ENCODE measurements at places on chromosomes 3 and 15. TPM values are rescaled to one million over a fixed set of nuclear protein-coding genes. Genes with fewer than 3 reads are reported as not detected.

GRCh38 chr3:115204475-115204874 lies 57.4 kb upstream of the ZBTB20 start:
- no peak for DNase-seq

- no peak for DNase-seq
Measured at GRCh38 chr3:139774560-139775302, 97.0 kb upstream of the NMNAT3 start.

DNA sequence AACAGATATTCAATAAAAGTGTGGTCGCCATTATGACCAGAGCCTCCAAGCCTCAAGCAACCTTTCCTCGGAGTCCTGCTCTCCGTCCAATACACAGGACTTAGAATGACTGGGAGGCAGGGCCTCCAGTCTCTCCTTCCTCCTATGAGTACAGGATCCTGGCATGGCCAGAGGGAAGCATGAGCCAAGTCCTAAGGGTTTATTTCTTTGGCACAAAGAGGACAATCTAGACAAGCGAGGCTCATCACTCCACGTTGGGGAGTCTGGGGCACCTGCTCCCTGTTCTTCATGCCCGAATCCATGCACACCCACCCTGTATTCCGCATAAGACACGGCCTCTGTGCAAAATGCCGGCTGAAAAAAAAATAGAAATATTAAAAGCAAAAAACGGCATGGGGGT lies 6.8 kb downstream of the PRRT3 start:
- DNase-seq = no peak

DNA sequence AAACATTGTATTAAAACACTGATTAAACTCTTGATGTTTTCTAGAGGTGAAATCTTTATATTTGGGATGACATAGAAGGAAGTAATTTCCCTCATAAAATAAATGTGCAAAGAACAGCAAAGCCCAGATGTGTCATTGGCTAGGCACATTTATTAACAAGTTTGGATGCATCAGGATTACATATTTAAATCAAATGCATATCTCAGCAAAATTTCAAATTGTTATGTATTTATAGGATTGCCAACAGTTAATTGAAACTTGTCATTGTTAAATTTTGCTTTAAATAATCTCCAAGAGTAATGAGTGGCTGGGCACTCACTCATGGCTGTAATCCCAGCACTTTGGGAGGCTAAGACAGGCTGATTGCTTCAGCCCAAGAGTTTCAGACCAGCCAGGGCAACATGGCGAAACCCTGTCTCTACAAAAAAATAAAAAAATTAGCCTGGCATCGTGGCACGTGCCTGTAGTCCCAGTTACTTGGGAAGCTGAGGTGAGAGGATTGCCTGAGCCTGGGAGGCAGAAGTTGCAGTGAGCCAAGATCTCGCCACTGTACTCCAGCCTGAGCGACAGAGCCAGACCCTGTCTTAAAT lies 28.2 kb downstream of the ARIH1 start:
- DNase-seq = no peak

DNA sequence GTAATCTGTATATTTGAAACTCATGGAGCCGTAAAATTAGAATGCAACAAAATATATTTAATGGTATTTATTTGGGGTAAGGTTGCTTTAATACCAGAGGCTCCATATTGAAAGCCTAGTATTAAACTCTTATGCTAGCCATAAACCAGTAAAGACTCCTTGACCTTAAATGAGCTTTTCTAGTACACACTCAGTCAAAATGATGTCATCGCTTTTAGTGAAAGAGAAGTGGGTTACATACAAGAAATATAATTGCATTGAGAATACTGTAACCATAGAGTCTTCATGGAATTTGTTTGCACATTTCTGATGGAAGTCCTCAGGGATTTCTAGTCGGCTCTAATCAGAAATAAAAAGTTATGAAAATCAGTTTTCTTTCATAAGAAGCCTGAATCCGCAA lies 757.6 kb downstream of the GBE1 start:
- no peak for DNase-seq

GRCh38 chr3:196174652-196175051 lies 36.5 kb downstream of the ZDHHC19 start:
- no peak for DNase-seq

- DNase-seq = no peak
Measured at GRCh38 chr3:22141769-22142168, 390.8 kb upstream of the ZNF385D start.

DNA sequence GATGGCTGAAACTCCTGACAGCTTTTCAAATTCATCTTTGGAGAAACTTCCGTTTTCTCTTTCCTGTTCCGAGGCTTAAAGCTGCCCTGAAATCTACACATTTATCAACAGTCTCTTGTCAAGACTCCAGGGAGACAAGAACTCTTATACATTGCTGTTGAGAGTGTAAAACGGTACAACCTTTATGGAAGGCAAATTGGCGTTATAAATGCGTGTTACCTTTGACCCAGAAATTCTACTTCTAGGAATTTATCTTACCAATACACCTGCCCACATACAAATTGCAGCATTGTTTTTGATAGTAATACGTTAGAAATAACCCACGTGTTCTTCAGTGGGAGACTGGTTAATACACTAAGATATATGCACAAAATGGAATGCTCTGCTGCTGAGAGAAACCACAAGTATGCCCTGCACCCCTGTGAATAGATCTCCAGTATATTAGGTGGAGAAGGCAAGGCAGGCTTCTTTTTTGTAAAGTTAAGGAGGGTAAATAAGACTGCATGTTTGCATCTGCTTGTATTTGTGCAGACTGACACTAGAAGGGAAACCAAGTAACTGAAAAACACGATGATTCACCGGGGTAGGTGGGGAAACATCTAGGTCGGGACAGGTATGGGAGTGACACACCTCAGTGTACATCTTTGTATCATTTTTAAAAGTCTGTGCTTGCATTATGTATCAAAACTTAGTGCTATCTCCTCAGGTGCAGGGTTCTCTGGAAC lies 97.5 kb downstream of the IGF1R start:
- DNase-seq = no peak

GRCh38 chr15:90873998-90874605 lies 5.7 kb downstream of the FURIN start:
- DNase-seq = no peak

DNA sequence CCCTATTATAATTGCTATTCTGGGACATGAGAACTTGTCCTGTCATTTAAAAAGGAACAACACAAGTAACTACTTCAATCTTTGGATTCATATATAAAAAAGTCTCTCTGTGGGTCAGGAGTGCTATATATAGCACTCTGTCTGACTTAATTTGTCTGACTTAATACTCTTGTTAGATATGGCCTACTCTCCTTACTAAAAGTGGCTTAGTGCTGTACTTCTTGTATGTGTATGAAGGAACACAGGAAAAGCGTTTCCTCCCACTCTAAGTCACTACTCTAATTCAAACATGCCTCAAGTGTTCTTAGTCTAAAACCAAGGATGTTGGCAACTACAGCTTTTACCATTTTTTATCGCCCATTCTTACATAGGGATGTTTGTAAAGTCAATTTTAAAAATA lies 255.2 kb upstream of the ROBO1 start:
- DNase-seq = no peak

- DNase-seq = no peak
Measured at GRCh38 chr3:142987080-142987700, 14.2 kb upstream of the U2SURP start.

DNA sequence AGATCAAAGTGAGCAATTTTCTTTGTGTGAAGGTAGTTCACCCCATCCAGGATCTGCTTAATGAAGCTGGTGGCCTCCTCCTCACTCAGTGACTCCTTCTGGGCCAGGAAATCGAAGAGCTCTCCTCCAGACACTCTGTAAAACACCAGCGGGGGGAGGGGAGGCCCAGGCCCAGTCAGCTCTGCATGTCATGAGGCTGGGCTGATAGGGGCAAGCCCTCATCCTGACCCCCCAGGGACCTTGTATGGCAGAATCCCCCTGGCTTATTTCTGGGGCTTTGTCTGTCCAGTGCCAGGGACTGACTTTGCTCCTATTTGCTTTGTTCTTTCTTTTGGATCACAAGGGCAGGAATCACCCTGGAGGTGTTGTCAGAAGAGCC lies 74.9 kb downstream of the DAPK2 start:
- no peak for DNase-seq

GRCh38 chr3:129281726-129282125 lies 3.1 kb downstream of the HMCES start:
- DNase-seq = no peak

DNA sequence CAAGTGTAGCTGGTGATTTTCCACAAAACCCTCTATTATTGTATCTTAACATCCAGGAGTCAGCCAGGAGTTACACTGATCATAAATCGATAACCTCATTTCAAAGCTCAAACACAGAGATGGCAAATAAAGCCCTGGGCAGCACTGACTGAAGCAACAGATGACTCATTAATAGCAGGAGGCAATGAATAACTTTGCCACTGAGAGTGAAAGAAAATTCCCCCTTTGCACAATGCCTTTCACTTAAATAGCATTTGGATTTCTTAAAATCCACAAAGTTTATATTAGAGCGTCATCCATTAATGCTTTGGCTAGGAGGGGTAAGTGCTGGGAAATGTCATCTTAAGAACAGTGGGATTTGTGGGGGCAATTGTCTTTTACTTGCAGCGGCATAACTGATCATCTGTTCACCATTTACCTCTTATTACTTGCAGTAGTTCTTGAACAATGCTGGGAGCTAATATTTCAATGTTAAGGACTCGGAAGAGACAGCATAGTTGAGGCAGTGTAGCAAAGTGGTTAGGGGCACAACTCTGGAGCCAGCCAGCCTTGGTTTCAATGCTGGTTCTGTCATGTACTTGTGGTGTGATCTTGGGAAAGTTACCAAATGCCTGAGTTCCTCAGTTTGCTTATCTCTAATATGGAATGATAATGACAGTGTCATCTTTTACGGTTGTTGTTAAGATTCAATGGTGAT lies 630.4 kb upstream of the TBL1XR1 start:
- DNase-seq = no peak

GRCh38 chr15:52098323-52098722 lies 14.3 kb downstream of the BCL2L10 start:
- no peak for DNase-seq

DNA sequence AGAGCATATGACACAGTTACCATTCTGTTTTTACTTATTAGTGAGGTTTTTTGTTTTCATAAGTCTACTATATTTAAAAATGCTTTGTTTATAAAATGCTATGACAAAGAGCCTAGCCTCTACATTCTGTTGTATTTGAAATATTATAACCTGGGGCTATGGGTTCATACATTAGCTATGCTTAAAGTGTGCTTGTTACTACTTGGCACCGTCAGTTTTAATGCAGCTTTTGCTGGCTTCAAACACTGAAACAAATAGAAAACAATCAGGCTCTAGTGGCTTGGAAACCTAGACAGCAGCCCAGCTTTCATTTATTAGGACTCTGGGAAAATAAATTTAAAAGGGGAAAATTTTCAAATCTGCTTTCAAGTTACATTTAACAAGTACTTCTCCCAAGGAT lies 635.9 kb downstream of the CADM2 start:
- no peak for DNase-seq

DNA sequence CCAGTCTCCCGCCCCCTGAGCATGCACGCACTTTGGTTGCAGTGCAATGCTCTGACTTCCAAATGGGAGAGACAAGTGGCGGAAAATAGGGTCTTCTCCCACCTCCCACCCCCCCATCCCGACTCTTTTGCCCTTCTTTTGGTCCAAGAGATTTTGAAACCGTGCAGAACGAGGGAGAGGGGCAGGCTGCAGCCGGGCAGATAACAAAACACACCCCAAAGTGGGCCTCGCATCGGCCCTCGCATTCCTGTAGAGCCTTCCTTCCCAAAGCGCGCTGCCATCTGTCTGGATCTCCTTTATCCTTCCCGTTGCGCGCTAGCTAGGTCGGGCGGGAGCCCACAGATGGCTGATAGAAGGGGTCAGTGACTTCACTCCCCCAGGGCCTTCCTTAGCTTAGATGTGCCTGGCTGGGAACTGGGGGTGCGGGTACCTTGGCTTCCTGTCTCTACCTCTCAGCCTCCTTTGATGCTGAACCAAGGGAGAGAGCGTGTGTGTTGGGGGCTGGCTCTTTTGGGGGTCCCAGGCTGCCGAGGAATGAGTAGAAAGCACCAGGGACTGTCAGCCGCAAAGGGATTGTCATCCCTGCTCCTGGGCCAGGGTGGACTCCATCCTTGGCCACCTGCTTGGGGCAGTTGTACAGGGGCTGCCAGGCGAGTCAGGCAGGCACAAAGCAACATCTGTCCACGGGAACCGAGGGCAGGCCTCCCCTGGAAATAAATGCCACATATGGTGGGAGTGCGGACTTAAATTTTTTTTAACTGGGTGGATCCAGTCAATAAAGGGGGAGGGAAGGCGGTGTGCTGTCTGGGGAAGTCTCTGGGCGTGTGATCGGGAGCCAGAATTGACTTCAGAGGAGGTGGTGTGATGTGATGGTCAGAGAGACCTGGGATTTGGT lies 1.8 kb downstream of the SMAD3 start:
- DNase-seq = no peak

DNA sequence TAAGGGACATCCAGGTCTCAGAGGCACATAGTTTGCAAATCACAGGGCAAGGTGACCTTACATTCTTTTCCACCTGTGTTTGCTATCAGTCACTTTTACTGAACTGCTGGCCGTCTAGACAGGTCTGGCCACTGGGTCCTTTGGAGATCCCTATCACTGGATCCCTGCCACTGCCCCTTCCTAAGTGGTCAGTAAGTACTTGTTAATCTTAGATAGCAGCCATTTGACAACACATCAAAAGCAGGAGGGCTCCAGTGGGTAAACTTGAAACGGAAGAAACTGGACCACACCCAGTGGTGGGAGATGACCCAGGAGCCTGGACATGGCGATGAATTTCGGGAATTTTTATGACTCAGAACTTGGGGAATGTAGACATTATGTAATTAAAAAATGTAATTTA lies 28.9 kb upstream of the RASGRP1 start:
- DNase-seq = no peak

DNA sequence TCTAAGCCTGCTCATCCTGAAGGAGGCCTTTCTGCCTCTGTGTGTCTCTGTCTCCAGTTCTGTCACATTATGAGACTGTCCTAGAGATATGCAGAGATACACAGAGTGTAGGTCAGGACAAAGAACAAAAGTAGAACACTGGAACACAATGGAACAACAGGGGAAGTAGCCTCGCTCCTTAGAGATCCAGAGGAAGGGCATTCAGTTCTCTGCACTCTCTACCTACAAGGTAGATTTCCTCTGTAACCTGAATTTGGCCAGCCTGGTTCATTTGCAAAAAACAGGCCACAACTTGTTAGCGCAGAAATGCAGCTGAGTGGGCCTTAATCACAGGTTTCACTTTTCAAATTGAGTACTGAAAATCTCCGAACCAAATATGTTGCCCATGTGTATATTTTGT lies 19.4 kb downstream of the NEK10 start:
- no peak for DNase-seq

- no peak for DNase-seq
Measured at GRCh38 chr15:31412824-31413223, 86.2 kb downstream of the KLF13 start.

GRCh38 chr3:32571192-32571485 lies 481 bp upstream of the DYNC1LI1 start:
- no peak for DNase-seq

AQP9 gene
- 31.4 TPM for total RNA-seq

STRIT1 gene
- not detected for total RNA-seq

NPAP1 gene
- total RNA-seq = not detected

GNAT1 gene
- total RNA-seq = not detected

HAUS2 gene
- 10.0 TPM for total RNA-seq

LYZL4 gene
- total RNA-seq = not detected

GOLGA6L9 gene
- 2.5 TPM for total RNA-seq

PTPRG gene
- 14.2 TPM for total RNA-seq

RLBP1 gene
- not detected for total RNA-seq

NBEAL2 gene
- 519 TPM for total RNA-seq

SLC35G2 gene
- 4.1 TPM for total RNA-seq

HPS3 gene
- total RNA-seq = 11.3 TPM

MKRN3 gene
- total RNA-seq = 0.81 TPM

ATP2B2 gene
- total RNA-seq = 0.12 TPM

MORC1 gene
- not detected for total RNA-seq

RPLP1 gene
- total RNA-seq = 2,624 TPM

All from lower leg skin (tissue), 4 donors.